ENCODE measurements at places on chromosomes 2 and 18.

GRCh38 chr2:193303464-193303863 lies 1108.7 kb upstream of the TMEFF2 start:
- DNase-seq = no peak

- DNase-seq = peak; percentile 95
Observed at GRCh38 chr2:27954771-27955383, 64.3 kb downstream of the BABAM2 start.

GRCh38 chr2:133599211-133599803 lies 31.0 kb upstream of the NCKAP5 start:
- no peak for DNase-seq

DNA sequence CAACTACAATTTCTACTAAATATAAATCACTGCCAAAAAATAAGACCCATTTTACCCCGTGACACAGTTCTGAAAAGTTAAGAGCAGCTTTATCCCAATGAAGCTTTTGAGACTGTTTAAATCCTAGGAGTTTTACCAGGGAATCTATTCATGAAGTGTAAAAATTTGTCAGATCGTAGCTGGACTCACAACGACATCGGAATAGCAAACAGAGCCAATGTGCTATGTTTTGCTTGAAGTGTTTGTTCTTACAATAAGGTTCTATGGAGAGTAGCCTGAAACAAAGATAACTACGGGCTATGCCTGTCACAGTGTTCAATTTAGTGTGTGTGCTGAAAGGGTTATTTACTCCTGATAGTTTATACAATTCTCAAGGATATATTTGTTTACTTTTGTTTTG lies 78.5 kb upstream of the L3MBTL4 start:
- no peak for DNase-seq

GRCh38 chr2:224042191-224042696 lies 3.2 kb upstream of the SERPINE2 start:
- DNase-seq = peak; percentile 71
